ENCODE measurements at places on chromosomes 1 and 21. TPM values are rescaled to one million over a fixed set of nuclear protein-coding genes. Genes with fewer than 3 reads are reported as not detected.

Gene PTAFR
- 13.1 TPM for total RNA-seq

Gene FAM177B
- not detected for total RNA-seq

Gene NOS1AP
- total RNA-seq, result 5.0 TPM

Gene GCSAML
- total RNA-seq, result not detected

Gene HORMAD1
- total RNA-seq, result not detected

Gene LYPD8
- not detected for total RNA-seq

Gene GPBP1L1
- 161 TPM for total RNA-seq

Gene MYCL
- total RNA-seq, result 22.1 TPM

Gene CCDC181
- not detected for total RNA-seq

Gene ADGRL4
- 73.5 TPM for total RNA-seq

Gene TRIM46
- total RNA-seq, result not detected

Gene CNKSR1
- total RNA-seq, result not detected

Gene FCRL2
- total RNA-seq, result not detected

Gene RPL11
- total RNA-seq, result 462 TPM

Gene DFFB
- 45.4 TPM for total RNA-seq

Gene RNPC3
- total RNA-seq, result 3.9 TPM

Gene FNDC10
- 1.8 TPM for total RNA-seq

Gene LAMTOR5
- 21.7 TPM for total RNA-seq

Gene HSD3B1
- not detected for total RNA-seq

Gene MAP7D1
- 209 TPM for total RNA-seq

Gene TSPEAR
- total RNA-seq, result not detected

Gene LCK
- total RNA-seq, result not detected

Data from ascending aorta (tissue), 2 donors.